ENCODE measurements at places on chromosomes 5 and 9.

GRCh38 chr9:133841167-133841812 lies 103.1 kb upstream of the SARDH start:
- DNase-seq = no peak

GRCh38 chr5:73419117-73419464 lies 29.5 kb downstream of the FOXD1 start:
- DNase-seq = no peak

DNA sequence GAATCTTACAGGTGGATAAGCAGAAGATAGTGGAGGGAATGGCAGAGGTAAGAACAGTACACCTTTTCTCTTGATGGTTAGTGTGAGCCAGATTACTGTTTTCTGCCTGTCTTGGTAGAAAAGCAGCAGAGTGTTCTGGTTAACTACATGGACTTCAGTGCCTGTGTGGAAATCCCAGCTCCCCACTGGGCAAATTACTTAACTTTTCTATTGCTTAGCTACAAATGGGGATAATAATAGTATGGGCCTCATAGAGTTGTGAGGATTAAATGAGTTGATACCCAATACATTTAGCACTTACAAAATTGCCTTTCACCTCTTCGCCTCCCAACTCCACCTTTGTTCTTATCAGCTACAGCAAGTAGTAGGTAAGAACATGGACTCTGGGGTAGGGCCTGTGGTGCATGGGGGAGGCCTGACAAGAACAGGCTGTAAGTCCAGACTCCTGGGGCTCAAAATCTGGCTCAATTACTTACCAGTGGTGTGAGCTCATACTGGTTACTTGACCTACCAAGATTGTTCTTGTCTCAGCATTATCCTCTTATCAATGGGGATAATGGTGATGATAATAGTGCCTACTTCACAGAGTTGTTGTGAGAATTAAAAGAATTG lies 125.1 kb downstream of the LIFR start:
- no peak for DNase-seq

- DNase-seq = peak; percentile 73
Measured at GRCh38 chr5:14208071-14209021, 65.2 kb downstream of the TRIO start.

DNA sequence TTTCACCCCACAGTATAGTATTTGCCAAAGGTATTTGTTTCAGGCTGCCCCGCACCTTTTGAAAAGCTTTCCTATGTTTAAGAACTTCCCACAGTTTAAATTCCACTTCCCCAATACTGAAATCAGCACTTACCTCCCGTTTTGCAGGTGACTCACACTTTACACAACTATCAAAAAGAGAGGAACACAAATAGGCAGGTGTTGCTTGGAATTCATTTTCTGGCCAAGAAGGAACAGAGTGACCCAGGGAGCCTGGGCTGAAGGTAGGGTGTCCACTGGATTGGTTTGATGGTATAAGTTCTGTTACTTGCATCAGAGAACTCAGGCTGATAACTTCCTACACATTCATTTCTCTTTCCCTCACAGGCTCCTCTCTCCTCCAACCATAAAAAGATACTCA lies 60.1 kb upstream of the SLC30A5 start:
- DNase-seq = no peak

All from colonic mucosa (tissue), 4 donors.